ENCODE measurements at places on chromosomes 5 and 9.

DNA sequence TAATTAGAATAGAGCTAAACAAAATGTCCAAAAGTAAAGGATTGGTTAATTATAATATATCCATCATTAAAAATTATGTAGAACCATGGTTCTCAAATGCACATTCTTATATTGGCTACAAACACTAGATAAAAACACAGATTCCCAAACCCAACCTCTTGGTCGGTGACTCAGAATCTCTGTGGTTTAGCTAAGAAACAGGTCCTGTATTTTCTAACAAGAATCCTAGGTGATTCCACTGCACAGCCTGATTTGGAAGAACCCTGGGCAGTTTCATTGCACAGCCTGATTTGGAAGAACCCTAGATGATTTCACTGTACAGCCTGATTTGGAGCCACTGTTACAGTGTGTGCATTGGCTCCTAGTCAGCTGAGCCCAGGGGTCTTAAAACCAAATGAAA is 67.9 kb downstream of the KIAA1958 start:
- DNase-seq: no peak

DNA sequence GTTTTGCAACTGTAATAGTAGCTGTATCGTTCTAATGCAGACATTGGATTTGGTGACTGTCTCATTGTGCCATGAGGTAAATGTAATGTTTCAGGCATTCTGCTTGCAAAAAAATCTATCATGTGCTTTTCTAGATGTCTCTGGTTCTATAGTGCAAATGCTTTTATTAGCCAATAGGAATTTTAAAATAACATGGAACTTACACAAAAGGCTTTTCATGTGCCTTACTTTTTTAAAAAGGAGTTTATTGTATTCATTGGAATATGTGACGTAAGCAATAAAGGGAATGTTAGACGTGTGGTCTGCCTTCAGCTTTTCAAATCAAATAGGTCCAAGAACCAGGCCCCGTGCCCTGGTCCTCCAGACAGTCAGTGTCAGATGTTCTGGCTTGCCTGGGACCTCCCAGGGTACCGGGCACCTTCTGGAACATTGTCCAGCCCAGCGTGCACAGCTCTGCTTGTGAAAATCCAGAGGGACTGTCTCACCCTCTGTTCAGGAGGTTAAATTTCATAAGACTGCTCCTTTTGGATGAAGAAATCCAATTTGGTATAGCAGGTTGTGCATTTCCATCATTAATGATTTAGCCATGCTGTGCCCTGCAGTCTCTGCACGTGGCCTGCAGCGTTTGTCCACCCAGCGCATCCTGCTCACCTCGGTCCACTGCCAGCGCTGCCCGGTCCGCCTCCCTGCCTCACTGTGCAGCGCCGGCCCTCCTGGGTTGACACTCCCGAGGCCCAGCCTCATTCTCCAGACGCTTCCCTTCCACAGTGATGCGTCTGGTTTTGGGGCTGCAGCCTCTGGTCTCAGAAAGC is 6.6 kb upstream of the AHRR start:
- DNase-seq: no peak

DNA sequence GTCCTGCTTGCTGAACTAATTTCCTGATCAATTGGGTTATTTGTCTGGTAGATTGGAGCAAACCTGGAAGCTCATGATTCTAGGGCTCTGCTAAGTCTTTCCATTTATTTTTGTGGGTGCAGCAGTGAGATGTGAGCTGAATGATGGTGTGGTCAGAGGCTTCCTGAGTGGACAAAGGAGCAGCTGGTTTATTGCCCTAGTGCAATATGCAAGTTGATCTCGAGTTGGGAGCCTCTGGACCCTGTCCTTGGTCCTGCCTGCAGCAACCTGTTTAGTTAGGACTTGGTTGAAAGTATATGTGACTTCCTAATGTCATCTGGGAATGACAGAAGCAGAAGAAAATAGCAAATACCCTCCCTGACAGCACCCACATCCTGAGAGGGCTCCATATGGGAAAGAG is 4.2 kb upstream of the UNC5A start:
- no peak for DNase-seq

DNA sequence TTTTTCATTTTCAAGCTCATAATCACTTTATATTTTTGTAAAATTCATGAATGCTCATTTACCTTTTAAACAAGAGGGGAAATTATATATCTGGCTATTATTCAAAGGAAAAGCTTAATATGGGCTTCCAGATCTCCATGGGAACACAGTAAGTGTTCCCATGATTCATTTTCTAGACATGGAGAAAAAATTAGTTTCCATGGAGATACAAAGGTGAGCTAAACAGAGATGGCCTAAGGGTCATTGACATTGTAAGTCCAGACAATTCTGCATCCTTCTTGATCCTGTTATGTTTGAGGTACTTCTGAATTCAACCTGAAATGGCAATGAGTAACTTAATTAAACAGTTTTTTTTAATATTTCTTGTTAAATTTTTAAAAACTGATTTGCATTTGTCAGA is 341.4 kb upstream of the PRR16 start:
- no peak for DNase-seq

GRCh38 chr9:79573412-79573923 is 1.7 kb downstream of the TLE4 start:
- peak; percentile 34 for DNase-seq

GRCh38 chr9:135788576-135789300 is 86.8 kb downstream of the KCNT1 start:
- no peak for DNase-seq

DNA sequence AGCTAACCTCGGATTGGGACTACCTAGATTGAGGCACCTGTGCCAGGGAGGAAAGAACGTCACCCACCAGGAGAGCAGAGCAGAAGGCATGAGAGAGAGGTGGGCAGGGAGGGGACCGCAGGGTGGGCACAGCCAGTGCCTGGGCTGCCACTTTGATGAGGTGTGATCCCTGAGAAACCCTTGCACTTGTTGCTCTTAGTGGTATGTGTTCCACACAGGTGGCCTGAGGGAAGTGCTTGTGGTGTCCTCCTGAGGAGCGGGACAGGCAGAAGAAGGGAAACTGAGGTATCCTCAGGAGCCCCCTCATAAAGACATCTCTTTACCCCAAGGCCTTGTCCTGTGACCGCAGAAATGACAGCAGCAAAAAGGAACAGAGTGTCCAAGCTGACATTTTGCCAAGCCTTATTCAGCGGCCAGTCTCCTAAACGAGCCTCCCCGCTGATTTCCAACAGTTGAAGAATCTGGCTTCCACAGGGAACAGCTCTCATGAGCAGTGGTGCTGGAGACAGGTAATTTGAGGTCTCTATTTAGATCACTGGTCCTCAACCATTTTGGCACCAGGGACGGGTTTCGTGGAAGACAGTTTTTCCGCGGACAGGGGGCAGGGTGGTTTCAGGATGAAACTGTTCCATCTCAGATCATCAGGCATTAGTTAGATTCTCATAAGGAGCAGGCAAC is 82.4 kb downstream of the FOXD1 start:
- no peak for DNase-seq

- no peak for DNase-seq
Observed at GRCh38 chr5:1474183-1474839, 29.1 kb upstream of the SLC6A3 start.

DNA sequence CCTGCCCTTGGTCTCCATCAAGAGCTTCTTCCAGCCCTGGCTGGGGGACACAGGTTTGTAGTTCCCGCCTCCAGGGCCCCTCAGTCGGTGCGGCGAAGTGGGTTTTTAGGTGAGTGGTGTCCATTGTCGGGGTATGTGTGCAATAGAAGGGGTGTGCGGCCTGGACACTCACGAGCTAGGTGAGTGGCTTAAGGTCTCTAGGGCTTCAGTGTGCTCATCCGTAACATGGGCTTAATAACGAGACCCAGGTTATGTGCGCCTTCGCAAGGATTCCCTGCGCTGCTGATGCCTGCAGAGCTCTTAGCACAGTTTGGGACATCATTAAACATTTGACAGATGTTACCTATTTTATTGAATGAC is 656 bp downstream of the CEP78 start:
- peak; percentile 17 for DNase-seq

GRCh38 chr9:109448223-109448622 is 49.9 kb downstream of the PTPN3 start:
- DNase-seq: no peak

GRCh38 chr5:159310511-159310910 is 19.8 kb downstream of the IL12B start:
- peak; percentile 73 for DNase-seq

- no peak for DNase-seq
Observed at GRCh38 chr9:88523056-88523455, 11.9 kb upstream of the NXNL2 start.

DNA sequence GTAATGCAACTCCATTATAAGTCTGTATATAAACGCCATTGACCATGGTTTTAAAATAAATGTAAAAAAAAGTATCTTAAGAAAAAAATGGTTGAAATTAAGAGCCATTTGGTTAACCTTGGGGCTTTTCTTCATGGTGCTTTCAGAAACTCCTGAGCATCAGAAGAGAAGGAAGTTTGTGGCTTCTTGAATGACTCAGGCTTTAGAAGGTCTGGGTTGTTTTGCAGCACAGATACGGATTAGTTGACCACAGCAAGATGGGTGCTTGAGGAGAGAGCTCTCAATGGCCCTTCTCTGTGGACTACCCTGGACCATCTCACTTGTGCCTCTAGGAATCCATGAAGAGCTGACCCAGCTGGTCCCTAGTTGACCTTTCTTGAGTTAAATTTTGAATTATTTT is 189.5 kb downstream of the TMEM38B start:
- no peak for DNase-seq

DNA sequence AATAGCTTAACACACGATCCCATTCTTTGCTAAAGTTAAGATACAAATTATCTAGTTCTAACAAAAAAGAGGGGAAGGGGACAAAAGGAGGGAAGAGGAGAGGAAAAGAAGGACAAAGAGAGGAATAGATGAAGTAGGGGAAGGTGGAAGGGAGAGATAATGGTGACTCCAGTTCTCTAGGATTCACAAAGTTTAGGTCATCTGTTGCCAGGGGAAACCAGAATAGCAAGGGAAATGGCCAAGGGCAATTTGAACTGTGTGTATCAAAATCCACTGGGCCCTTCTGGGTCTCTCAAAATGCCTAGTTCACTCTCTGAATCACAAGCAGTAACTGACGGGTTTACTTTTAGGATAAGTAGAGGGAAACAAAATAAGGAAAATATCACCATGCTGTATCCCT is 7.6 kb downstream of the SLC24A2 start:
- DNase-seq: no peak

GRCh38 chr9:4781408-4781807 is 11.3 kb upstream of the RCL1 start:
- DNase-seq: no peak

- DNase-seq: no peak
Observed at GRCh38 chr5:115147052-115147451, 22.7 kb downstream of the TRIM36 start.

DNA sequence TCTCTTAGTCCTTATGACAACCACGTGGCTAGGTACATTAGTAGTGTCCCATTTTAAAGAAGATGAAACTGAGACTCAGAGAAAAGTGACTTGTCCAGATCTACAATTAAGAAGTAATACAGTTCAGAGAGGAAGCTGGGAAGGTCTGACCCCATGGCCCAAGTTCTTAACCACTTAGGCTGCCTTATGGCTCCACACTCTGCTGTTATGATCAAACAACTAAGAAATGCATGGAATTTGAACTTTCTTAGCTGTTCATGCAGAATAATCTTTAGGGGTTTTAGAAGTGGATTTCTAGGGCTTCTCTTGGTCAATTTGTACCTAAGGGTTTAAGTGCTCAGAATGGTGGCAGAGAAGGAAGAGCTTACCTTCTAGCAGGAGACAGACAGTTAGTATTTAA is 128.0 kb upstream of the MSX2 start:
- DNase-seq: no peak

DNA sequence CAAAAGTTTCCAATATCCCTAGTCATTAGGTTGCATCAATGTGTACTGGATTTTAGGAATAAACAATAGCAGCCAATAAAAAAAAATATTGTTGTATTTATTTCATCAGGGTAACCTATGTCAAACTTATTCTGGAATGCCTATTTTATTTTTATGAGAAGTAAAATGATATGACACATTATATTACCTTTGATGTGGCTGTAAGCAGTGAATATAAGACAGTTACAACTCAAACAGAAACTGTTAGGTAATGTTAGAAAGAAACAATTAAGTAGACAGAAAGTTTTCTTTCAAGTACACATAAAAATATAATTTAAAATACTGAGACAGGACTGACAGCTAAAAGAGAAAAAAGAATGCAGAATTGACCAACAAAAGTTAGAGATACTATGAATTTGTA is 65.5 kb downstream of the GNG10 start:
- no peak for DNase-seq

DNA sequence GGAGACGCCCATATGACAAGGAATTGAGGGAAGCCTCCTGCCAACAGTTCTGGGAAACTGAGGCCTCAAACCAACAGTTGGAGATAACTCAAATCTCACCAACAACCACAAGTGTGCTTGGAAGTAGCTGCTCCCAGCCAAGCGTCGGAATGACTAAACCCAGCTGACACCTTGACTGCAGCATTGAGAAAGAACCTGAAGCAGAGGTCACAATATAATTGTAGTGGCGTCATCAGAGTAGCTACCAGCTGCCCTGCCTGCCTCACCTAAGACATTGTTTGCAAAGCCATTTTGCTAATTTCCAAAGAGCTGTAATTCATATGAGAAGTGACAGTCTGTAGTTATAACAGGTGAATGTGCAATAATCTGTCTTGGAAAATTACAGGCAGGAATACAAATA is 40.8 kb upstream of the ANKRD31 start:
- peak; percentile 67 for DNase-seq

Measured in NCI-H1417 (cell line).